Activated CD4-positive, alpha-beta T cell treated with anti-CD3 and anti-CD28 coated beads for 36 hours (primary cell): ENCODE measurements at places on chromosomes 3 and 15. TPM values are rescaled to one million over a fixed set of nuclear protein-coding genes. Genes with fewer than 3 reads are reported as not detected.

The IL12A gene
- total RNA-seq: not detected

The P2RY1 gene
- total RNA-seq: 1.1 TPM

The SLC30A4 gene
- total RNA-seq: 1.6 TPM

The FBXO22 gene
- total RNA-seq: 51.4 TPM

The TMEM108 gene
- total RNA-seq: not detected

The DAG1 gene
- total RNA-seq: 9.2 TPM

The ZMYND10 gene
- 1.3 TPM for total RNA-seq

The ACTC1 gene
- total RNA-seq: not detected

The CHRD gene
- total RNA-seq: 0.23 TPM

The ANKDD1A gene
- 1.0 TPM for total RNA-seq

The BCL2A1 gene
- total RNA-seq: 82.2 TPM

The SERINC4 gene
- total RNA-seq: 0.42 TPM

The BSN gene
- 0.09 TPM for total RNA-seq

The GRK7 gene
- not detected for total RNA-seq

The GOLGA8J gene
- 0.16 TPM for total RNA-seq

The POPDC2 gene
- total RNA-seq: 1.7 TPM

The CLDND1 gene
- 171 TPM for total RNA-seq

The GP5 gene
- 0.39 TPM for total RNA-seq

The GPR176 gene
- 0.30 TPM for total RNA-seq

The PLA2G4D gene
- total RNA-seq: not detected

The GOLIM4 gene
- 4.1 TPM for total RNA-seq

The UMPS gene
- 35.9 TPM for total RNA-seq

The XIRP1 gene
- total RNA-seq: 2.2 TPM

The TGM4 gene
- total RNA-seq: not detected

The KBTBD12 gene
- not detected for total RNA-seq

The MESP2 gene
- 0.14 TPM for total RNA-seq

The TRIP4 gene
- 13.1 TPM for total RNA-seq

The ESYT3 gene
- total RNA-seq: 0.21 TPM

The PRR20G gene
- total RNA-seq: not detected

The PLSCR2 gene
- 0.25 TPM for total RNA-seq

The SLITRK3 gene
- total RNA-seq: not detected

The CATSPER2 gene
- total RNA-seq: 2.2 TPM

The ASB14 gene
- not detected for total RNA-seq

The MASP1 gene
- not detected for total RNA-seq

The WNT7A gene
- total RNA-seq: 0.11 TPM

The CNTN3 gene
- not detected for total RNA-seq

The SLC22A14 gene
- total RNA-seq: not detected

The ALDH1A2 gene
- not detected for total RNA-seq

The ITGA11 gene
- 3.2 TPM for total RNA-seq

The P2RY13 gene
- total RNA-seq: not detected

The OIP5 gene
- 11.5 TPM for total RNA-seq

The C3orf85 gene
- not detected for total RNA-seq

The PLSCR5 gene
- not detected for total RNA-seq

The OR5H14 gene
- not detected for total RNA-seq

The CDHR4 gene
- not detected for total RNA-seq

The HYPK gene
- 14.0 TPM for total RNA-seq
